ENCODE measurements at places on chromosomes 3 and 15.

DNA sequence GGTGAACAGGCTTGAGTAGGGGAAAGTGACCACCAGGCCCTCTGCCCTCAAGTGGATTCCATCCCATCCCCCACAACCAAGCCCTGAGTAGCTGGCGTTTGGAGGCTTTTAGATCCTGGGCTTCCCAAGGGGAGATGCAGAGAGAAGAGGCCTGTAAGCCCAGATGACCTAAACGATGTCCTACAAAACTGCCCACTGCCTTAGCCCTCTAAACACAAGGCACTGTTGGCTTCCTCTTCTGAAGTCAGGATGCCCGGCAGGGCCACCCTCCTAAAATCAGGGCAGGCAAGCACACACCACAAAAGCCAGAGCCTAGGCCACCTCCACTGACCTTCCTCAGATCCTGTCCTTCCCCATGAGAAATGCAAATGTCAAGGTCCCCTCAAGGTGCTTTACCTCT is 68.6 kb downstream of the ADCY5 start:
- DNase-seq, result no peak

GRCh38 chr3:3227640-3228039 is 48.1 kb upstream of the CRBN start:
- DNase-seq, result no peak

DNA sequence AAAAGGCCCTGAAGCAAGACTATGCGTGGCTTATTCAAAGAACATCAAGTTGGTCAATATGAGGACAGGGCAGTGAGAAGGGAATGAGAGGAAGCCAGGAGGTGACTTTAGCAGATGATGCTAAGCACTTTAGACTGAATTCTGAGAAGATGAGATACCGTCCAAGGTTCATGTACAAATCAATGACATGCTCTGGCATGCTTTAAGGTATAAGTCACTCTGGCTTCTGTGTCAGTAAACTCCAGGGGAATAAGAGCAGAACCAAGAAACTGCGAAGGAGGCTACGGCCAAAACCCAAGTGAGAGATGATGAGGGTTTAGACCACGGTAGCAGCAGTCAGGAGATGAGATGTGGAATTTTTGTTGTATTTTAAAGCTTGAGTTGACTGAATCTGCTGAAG is 8.9 kb upstream of the CCDC50 start:
- no peak for DNase-seq

GRCh38 chr15:39578851-39579486 is 1.9 kb upstream of the THBS1 start:
- no peak for DNase-seq

DNA sequence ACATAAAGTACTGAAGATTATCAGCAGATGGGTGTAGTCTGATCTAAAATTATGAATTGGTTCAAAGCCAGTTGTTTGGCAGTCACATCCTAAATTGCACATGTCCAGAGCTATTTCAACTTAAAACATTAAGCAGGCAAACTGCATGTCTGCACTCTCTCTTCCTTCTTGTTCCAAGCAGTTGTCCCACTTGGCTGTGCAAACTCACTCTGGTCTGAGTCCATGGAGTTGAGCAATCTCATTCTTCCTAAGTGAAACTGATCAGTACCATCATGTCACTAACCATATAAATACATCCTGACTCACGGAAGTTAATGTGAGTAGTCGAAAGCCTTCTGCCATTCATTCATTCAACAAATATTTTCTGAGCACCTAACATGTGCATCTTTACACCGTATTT is 353.0 kb downstream of the ROBO1 start:
- DNase-seq, result peak; percentile 7

- DNase-seq, result no peak
Measured at GRCh38 chr15:54119051-54119450, 140.8 kb downstream of the UNC13C start.

DNA sequence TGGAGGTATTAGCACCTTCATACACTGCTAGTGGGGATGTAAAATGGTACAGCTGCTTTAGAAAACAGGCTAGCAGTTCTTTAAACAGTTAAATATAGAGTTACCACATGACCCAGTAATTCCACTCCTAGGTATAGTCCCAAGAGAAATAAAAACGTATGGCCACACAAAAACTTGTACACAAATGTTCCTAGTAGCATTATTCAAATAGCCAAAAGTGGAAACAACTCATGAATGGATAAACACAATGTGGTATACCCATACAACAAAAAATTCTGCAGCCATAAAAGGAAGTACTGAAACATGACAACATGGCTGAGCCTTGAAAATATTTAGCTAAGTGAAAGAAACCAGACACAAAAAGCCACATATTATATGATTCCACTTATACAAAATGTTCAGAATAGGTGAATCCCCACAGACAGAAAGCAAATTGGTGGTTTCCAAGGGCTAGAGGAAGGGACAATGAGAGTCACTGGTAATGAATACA is 40.8 kb upstream of the KLF13 start:
- no peak for DNase-seq
